Lung (tissue), 17 donors: ENCODE measurements at places on chromosomes 4 and X. TPM values are rescaled to one million over a fixed set of nuclear protein-coding genes. Genes with fewer than 3 reads are reported as not detected.

- no peaks in the 10 kb centered on the region for H3K4me1 ChIP-seq
- DNase-seq: no peak
- peaks cover 13% of the 10 kb centered on the region for H3K36me3 ChIP-seq
- H3K27ac ChIP-seq: peak overlapping the region; percentile 40
- H3K4me3 ChIP-seq: no peak overlapping the region
Measured at GRCh38 chr4:139076016-139076744, 60.6 kb downstream of the NOCT start.

Gene NPY2R
- 0.01 TPM for polyA plus RNA-seq

Gene MTMR8
- 0.53 TPM for polyA plus RNA-seq

DNA sequence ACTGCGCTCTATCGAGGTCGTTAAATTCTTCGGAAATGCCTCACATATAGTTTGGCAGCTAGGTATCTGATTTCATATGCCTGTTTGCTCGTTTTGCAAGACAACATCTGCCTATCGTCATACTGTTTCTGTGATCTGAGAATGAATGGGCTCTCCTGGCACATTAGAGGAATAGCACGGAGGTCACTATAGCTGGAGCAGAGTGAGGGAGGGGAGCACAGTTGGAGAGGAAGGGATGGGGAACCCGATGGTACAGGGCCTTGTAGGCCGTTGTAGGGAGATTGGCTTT is 552 bp downstream of the IKBKG start:
- no peaks in the 10 kb centered on the region for H3K27me3 ChIP-seq
- H3K4me1 ChIP-seq: no peaks in the 10 kb centered on the region
- no peak for DNase-seq
- peaks cover 2% of the 10 kb centered on the region for H3K36me3 ChIP-seq

GRCh38 chr4:107278791-107279483 is 242.8 kb upstream of the DKK2 start:
- H3K4me3 ChIP-seq: no peak overlapping the region
- DNase-seq: no peak
- H3K36me3 ChIP-seq: no peaks in the 10 kb centered on the region

DNA sequence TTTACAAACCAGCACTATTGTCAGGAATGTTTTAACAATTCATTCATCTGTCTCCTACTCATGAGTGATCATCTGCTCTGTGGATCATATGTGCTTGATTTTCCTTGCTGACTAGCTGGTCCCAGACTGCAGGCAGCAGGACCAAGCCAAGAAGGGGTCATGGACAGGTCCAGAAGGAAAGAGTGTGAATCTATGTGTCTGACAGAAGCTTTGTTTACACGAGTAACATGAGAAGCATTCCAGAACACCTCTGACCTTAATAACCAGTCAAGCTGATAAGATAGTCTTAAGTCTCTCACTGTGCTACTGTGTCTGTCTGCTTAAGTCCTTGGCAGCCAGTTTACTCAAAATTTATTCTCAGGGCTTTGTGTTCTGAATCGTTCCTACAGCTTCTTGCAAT is 39.0 kb downstream of the GUCY1A1 start:
- no peaks in the 10 kb centered on the region for H3K27me3 ChIP-seq
- no peak overlapping the region for H3K4me3 ChIP-seq
- DNase-seq: peak; percentile 88
- H3K27ac ChIP-seq: peak overlapping the region; percentile 12
- peaks cover 28% of the 10 kb centered on the region for H3K4me1 ChIP-seq
- H3K36me3 ChIP-seq: peaks cover 32% of the 10 kb centered on the region

Gene TMSB15C
- polyA plus RNA-seq: 0.26 TPM

GRCh38 chr4:118589471-118590055 is 95.6 kb upstream of the METTL14 start:
- H3K27me3 ChIP-seq: peaks cover 4% of the 10 kb centered on the region
- no peak for DNase-seq
- no peaks in the 10 kb centered on the region for H3K36me3 ChIP-seq
- H3K27ac ChIP-seq: no peak overlapping the region
- H3K4me1 ChIP-seq: peaks cover 9% of the 10 kb centered on the region

DNA sequence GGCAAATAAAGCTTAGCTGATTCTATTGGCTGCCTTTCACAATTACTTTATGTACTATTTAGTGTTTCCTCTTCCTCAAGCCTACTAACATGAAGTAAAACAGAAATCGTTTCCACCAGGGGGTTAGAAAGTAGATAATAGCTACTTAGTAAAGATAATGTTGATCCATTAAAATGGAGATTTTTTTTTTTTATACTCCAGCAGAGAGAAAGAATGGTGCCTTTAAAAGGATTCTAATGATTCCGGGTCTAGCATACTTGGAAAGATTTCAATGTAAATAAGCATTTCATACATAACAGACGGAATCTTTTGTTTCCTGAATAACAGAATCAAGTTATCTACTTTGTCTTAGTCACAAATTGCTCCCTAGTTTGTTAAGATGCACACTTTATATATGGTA is 37.1 kb downstream of the GK start:
- DNase-seq: no peak
- no peaks in the 10 kb centered on the region for H3K36me3 ChIP-seq
- no peaks in the 10 kb centered on the region for H3K4me1 ChIP-seq

- peak overlapping the region; percentile 69 for H3K27ac ChIP-seq
- no peaks in the 10 kb centered on the region for H3K27me3 ChIP-seq
- peak; percentile 50 for DNase-seq
Measured at GRCh38 chr4:41613386-41613785, 75.4 kb downstream of the LIMCH1 start.
